ENCODE measurements at places on chromosomes 6 and 20.
A peak's percentile ranks its signal among the peaks of the same experiment; 100 is the strongest.

DNA sequence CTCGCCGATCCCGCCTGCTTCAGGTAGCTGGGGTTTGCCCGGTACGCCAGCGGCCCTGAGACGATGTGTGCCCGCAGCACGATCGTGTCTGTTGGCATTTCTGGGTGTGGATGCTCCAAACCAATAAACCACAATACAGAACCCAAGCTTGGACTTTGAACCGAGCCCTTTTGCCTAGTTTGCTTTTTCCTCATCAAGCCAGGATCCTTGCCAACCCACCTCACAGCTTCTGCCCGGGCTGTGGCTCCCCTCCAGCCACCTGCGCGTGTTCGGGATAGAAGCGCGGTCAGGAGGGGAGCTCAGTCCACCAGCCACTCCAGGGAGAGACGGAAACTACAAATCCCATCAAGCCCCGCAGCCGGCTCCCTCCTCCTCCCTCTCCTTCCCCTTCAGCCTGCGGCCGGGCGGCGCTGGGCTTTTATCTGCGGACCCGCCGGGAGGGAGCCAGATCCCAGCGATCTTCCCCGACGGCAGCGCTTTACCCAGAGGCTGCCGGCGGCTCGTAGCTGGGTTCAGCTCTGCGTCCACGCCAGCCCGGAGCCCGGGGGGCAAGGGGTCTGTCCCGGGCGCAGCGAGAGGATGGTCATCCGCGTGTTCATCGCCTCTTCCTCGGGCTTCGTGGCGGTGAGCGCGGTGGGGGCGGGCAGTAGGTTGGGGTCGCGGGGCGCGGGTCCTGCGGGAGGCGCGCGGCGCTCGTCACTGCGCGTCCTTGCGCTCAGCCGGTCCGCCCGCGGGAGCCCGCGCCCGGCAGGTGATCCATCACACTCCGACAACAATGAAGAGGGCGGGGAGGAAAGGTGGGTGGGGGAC lies at the start of gene SH3BGRL2:
TSS of gene SH3BGRL2 (plus strand) at position 447 of the 810 bp plus-strand sequence. CDS start at position 580, 133 bp downstream.
- DNase-seq = peak; percentile 47

- no peak for DNase-seq
These were observed 34.0 kb upstream of the YWHAB start for GRCh38 chr20:44851545-44851944.

DNA sequence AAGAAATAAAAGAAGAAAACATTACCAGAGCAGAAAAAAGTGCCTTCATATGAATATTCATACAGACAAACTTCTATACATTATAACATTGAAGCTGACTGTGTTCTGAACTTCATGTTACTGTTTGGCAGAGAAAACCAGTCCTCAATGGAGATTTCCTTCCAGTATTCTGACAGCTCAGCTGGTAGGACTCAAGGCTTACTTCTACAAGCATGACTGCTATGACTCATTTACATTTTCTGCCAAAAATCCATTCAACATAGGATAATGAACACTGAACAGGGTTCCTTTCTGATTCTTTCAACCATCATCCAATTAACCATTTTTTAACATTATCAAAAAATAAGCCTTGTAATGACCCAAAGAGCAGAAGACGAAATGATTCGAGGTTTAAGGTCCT lies 25.4 kb downstream of the COL9A1 start:
- DNase-seq = no peak

DNA sequence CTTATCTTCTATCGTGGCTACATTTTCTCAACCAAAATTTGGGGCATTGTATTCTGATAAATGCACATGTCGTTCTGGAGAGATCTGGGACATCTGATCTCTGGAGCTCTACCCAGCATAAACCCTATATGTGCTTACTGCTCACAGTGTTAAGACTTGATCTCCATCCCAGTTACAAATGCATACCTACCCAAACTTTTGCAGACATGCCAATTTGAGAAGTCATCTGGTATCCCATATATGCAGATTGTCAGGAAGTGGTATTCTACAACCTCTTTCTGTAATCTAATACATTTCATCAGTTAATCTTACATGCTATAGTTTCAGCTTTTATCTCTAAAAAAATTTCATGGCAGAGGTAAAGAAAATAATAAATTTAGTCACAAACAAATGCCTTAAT lies 11.2 kb downstream of the BAG2 start:
- DNase-seq = no peak

- DNase-seq = no peak
These were observed 15.5 kb downstream of the TAF11 start for GRCh38 chr6:34872332-34872731.

DNA sequence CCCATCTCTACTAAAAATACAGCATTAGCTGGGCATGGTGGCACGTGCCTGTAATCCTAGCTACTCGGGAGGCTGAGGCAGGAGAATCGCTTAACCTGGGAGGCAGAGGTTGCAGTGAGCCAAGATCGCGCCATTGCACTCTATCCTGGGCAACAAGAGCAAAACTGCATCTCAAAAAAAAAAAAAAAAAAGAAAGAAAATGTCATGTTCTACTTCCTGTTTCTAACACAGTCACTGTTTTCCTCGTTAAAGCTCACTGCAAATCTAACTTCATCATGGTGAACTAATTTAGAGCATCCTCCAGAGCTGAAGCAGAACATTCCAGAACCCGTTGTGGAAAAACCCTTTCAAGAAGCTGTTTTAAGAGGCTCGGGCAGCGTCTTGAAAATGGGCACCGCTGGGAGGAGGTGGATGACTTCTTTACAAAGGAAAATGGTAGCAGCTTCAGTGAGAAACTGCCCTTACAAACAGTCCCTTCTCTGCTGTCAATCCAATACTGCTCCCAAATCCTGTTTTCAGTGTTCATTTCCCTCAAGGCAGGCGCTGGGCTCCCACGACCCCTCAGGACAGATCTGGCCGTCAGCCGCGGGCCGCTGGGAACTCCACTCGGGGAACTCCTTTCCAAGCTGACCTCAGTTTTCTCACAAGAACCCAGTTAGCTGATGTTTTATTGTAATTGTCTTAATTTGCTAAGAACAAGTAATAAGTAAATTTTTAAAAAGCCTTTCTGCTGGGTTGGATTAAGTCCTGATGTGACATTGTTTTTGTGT lies 12.5 kb downstream of the CTSZ start:
- no peak for DNase-seq

DNA sequence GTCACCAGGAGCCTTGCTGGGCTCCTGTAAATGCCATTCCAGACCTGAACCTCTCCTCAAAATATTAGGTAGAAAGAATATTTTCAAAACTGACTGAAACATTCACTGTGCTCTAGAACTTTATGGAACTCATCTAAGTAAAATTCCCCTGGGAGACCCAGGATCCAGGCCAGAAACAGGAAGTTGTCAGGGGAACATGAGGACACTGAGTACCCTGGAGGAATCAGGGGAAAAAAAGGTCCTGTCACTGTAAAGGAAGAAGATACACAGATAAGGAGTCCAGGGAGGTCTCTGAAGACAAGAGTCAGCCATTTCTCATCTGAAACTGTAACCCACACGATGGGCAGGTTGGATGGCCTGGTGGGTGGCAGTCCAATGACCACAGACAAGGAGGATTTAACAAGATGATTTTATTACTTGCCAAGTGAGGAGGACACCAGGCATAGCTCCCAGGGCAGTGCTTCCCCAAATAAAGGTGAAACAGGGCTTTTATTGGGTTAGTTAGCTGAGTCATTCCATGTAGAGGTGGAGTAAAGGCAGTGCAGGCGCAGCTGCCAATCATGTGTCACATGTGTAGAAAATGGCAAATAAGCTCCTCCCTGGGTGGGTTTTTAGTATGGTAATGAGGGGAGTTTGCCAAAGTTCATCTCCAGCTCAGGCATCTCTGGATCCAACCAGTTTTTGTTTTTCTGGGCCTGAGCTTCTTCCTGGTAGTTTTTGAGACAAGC lies 138.5 kb downstream of the RCAN2 start:
- DNase-seq = no peak

- DNase-seq = peak; percentile 37
These were observed 1.3 kb downstream of the CEP85L start for GRCh38 chr6:118649918-118650581.

- no peak for DNase-seq
These were observed 37.0 kb downstream of the NDUFAF5 start for GRCh38 chr20:13821876-13822275.

DNA sequence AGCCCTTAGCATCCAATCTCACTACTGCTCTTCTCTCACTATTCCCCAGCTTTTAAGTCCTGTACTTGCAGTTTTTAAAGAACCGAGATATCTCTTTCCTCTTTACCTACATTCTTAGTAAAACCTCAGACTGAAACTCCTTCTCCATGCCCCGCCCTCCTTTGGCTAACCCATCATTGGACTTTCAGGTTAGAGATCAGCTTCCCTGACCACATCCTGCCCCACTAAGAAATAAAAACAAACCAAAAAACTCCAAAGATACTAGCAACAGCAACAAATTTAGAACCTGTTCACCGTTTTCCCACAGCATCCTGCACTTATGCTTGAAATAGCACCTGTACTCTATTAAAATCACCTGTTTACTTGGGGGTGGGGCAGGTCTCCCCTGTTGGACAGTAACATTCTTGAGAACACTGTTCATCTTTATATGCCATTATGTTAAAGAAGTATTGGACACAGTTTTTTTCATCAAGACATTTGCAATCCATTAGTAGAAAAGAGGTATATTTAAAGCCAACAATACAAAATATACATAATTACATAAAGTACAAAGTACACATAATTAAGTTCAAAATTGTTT lies 16.3 kb upstream of the SMAP1 start:
- DNase-seq = no peak
